ENCODE measurements at places on chromosomes 13 and 19. TPM values are rescaled to one million over a fixed set of nuclear protein-coding genes. Genes with fewer than 3 reads are reported as not detected.

The CRB3 gene
- 75.9 TPM for total RNA-seq

- DNase-seq, result peak; percentile 73
Measured at GRCh38 chr19:19628501-19629134, 598 bp upstream of the LPAR2 start.

- no peak for DNase-seq
Measured at GRCh38 chr19:41172297-41173164, 20.5 kb upstream of the CYP2S1 start.

GRCh38 chr13:74200081-74200480 lies 65.9 kb upstream of the KLF12 start:
- DNase-seq, result no peak

DNA sequence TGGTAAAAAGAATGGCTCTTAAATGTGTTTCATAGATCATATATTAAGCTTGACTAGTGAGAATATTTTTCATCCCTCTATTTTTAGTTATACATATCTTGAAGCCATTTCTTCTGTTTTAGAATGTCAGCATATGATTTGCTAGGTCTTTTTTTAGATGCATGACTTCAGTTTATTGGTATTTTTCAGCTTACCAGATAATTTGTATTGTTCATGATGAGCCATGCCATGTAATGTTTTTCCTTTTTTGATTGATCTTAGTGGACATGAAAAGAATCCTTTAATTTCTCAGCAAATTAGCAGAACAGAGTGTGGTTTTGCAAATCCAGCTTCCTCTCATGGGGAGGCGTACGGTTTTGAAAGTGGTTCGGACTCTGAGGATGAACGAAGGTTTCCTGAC lies 168.5 kb downstream of the LMO7 start:
- no peak for DNase-seq

The FAAP24 gene
- total RNA-seq, result 1.7 TPM

DNA sequence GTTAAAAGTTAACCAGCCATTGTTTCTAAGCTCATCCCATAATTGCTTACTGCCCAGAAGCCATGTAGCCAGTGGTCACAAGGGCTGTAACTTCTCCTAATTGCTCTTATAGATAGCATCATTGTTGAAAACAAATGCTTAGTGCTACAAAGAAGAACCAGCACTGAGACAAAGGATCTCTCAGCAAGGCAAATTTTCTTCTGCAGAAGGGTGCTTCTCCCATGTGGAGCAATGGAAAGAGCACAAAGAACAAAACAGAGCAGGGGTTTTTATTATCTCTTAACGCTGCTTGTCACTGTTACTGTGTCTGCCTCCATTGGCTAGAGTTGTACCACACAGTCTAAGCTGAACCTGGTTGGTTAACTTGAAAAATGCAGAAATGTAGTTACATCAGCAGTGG lies 1036.8 kb downstream of the UQCRFS1 start:
- no peak for DNase-seq

All from mucosa of gallbladder (tissue), 1 donor.